ENCODE measurements at places on chromosomes 2 and 18.

- peak; percentile 36 for DNase-seq
These were observed at the start of gene NOTO for GRCh38 chr2:73202156-73203054. TSS of gene NOTO (plus strand) at chr2:73202574. CDS start at chr2:73202667, 93 bp downstream.

GRCh38 chr2:125085904-125086303 is 1060.8 kb downstream of the CNTNAP5 start:
- no peak for DNase-seq

- no peak for DNase-seq
These were observed 99.0 kb upstream of the MCFD2 start for GRCh38 chr2:47014564-47015051.

DNA sequence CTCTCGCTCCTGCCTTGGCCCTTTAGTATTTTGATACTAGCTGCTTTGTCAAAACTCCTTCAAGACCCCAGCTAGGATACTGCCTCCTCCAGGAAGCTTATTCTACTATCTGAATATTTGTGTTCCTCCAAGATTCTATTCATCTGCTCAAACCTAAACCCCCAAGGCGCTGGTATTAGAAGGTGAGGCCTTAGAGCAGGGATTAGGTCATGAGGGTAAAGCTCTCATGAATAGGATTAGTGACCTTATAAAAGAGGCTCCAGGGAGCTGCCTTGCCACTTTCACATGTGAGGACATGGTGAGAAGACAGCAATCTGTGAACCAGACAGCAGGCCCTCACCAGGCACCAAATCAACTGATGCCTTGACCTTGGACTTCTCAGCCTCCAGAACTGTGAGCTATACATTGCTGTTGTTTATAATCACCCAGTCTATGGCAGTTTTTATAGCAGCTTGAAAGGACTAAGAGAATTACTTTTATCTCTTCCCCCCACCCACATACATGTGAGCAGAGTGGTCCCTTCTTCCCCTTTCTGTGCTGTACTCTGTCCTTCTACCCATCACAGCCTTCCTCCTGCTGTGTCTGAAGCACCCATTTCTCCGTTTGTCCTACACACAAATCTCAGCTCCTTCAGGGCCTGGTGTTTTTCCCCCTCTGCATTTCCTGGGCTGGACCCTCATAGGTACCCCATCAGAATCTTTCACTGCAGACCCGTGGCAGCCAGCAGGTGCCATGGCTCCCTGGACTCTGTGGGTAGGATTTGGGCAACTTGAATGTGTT is 54.5 kb downstream of the HS1BP3 start:
- peak; percentile 10 for DNase-seq

DNA sequence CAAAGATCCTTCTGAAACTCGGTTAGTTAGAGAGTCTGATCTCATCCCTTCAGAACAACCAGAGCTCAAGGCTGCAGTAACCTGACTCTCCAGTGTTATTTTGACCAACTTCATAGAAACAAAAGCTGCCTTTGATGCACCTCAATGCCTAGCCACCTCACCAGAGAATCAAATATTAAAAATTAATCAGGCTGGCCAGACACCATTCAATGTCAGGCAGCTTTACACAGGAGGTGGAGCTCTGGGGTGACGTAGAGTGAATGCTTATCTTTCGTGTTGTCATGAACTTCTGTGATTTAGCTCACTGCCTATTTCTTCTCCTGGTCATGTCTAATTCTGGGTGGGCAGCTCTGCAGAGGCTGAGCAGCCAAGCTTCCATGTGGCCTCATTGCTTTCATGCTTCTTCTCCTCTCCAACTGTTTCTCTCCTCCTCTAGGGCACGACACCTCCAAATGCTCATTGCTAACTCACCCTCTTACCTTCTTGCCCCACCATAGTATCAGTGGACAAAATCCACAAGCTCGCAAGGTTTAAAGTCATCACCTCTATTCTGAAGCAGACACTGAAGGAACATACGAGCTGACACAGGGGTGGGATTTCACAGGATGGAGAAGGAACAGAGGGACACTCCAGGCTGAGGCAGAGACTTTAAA is 39.4 kb downstream of the AAK1 start:
- no peak for DNase-seq

GRCh38 chr2:2107141-2107540 is 223.9 kb downstream of the MYT1L start:
- DNase-seq: no peak

GRCh38 chr2:51813247-51813646 is 781.3 kb upstream of the NRXN1 start:
- DNase-seq: no peak

DNA sequence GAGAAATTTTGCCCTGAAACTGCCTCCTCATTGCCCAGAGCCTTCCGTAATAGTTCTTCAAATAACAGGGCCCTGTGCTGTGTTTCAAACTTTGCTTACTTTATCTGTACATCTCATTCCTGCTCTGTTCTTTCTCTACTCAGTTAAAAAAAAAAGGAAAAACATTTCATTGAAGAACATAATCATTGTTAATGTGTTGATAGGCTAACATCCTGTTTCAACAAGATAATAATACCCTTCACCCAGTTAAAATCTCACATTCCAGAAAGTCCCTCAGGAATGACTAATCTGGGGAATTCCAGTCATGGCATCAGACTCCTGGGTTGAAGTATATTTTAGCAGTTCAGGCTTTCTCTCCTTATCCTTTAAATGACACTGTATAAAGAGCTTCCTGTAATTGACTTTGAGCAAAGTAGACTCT is 45.6 kb upstream of the ITGAV start:
- no peak for DNase-seq

DNA sequence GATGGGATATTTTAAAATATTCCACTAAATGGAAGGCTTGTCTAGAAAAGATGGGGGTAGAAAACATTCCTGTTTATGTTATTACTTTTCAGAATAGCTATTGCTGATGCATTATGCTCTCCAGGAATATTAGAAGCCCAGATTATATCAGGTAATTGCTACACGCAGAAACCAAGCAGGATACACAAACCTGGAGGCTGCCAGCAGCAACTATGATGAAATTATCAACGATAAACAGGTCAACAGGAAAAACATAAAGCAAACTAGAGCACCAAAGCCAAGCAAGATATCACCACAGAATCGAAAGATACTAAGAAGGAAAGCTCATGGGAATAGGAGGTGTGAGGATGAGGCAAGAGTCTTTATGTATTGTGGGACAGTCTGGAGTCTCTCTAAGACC is 113.2 kb upstream of the SPATS2L start:
- DNase-seq: no peak

DNA sequence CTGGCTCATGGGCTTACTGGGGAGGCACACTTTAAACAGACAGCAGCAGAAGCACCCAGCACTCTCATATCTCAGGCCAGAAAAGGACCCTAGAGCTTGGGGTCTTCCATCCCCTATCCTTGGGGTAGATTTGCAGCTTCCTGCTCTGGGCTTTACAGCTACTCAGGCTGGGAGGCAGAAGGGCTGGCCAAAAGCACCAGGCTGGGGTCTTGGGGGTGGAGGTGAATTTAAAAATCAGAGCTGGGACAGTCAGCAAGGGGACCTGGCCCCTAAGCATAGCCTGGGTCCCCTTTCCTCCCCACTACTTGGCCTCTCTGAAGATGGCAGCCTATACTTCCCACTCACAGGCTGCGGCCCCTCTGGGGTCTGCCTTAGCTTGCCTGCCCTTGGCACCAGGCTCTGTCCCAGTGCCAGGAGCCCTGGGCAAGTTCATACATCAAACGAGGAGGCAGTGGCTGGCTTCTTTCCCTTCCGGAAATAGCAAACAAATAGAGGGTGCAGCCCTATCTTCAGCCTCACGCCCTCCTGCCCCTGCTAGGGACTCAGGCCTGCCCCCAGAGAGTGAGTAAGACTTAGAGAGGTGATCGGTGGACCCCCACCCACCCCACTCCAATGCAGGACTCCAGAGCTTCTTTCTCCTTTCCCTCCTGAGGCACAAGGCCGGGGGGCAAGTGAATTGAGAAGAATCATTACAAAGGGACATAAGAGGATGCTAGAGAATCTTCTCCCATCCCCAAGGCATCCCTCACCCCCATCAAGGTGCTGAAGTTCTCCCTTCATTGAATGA is 26.0 kb upstream of the TNS1 start:
- DNase-seq: peak; percentile 21

DNA sequence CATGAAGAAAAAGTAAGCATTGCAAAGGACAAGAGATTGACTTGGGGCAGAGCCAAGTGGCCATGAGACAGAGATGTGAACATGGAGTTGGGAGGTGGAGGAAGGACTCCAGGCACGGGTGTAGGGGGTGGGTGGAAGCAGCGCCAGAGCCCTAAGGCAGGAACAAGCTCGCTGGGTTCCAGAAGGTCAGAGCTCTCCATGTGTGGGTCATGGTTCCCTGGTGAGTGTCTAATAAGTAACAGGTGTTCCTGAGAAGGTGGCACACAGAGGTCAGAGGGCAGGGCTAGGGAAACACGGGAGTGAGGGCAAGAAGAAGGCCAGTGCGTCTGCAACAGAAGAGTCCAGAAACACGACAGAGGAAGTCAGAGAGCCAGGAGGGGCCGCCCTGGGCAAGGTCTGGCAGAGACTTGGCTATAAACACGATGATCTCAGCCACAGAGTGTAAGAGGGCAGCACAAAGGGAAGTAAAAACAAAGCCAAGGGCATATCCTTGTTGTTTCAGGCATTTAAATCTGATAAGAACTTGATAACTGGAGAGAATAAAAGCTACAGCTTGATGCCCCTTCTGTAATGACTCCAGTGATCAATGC is 260.8 kb downstream of the TGIF1 start:
- peak; percentile 72 for DNase-seq

- DNase-seq: peak; percentile 79
These were observed 49.1 kb downstream of the ADI1 start for GRCh38 chr2:3470166-3470651.

- no peak for DNase-seq
These were observed 108.3 kb downstream of the SS18 start for GRCh38 chr18:25982153-25982552.

DNA sequence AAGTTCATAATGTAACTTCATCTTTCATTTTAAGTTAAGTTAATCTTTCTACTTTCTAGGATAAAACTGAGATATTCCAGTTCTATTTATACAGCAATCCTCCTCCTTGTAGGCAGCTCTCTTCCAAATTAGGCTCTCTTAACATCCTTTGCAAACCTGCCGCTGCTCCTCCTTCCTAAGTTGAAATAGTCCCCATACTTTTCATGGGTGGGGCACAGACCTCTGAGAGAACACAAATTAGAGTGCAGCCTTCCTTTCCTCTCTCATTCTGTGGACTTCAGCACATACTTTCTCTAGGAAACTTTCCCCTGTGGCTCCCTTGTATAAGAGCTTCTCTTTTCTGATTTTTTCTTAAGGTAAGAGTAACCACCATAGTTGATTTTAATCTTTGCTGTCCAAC is 28.3 kb downstream of the TWSG1 start:
- no peak for DNase-seq

DNA sequence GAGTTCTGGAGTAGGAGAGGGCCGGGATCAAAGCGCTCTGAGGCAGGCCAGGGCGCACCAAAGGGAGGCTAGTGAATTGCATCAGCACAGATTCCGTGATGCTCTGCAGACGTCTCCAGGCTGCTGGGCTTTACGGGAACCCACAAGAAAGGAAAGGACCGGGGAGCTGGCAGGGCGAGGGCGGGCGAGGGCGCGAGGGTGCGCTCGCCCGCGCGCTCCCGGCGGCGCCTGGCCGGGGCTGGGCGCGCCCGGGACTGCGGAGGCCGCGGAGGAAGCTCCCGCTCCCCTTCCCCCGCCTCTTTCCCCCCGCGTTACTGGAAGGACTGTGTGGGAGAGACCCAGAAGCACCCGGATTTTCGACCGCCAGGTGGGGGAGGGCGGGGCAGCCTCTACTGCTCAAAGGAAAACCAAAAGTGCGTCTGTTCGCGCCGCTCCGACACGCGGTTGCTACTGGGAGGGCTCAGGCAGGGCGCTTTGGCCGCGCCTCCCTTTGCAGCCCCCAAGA is 2.4 kb upstream of the FOSL2 start:
- peak; percentile 93 for DNase-seq

GRCh38 chr2:58680755-58681310 is 439.7 kb upstream of the FANCL start:
- DNase-seq: no peak

DNA sequence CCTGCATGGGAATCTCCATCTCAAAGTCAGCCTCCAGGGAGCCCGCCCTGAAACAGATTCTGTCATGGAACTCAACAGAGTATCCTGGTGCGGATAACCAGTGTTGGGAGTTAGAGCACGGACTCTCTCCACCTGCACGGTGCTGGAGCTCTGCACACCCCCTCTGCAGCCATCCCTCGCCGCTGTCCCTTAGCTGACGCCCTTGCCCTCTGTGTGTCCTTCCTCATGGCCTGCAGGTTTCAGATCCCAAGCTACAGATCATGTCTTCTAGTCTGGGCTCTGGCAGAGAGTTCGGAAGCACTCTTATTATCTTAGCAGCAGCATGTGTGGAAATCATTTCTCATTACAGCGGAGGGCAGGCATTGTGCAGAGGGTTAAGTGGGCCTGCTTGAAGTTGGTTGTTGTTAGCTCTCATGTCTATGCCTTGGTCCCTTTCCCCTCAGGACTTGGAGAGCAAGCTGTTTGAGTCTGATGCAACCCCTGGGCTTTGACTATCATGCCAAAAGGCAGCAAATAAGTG is 26.0 kb downstream of the TMEM127 start:
- DNase-seq: no peak

- DNase-seq: no peak
These were observed 21.0 kb downstream of the MAL start for GRCh38 chr2:95046371-95047112.

GRCh38 chr18:70246061-70246466 is 40.6 kb upstream of the RTTN start:
- no peak for DNase-seq

DNA sequence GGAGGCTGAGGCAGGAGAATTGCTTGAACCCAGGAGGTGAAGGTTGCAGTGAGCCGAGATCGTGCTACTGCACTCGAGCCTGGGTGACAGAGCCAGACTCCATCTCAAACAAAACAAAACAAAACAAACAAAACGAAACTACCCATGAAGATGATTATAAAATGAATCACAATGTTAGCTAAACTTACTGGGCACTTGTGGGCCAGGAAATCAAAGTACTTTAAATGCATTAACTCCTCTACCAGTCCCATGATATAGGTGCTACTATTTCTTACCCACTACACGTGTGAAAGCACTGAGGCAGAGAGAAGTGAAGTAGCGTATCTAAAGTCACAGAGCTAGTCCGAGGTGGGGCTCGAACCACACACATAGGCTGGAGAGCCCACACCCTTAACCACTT is 53.6 kb downstream of the POLE4 start:
- DNase-seq: no peak

GRCh38 chr2:232891621-232892071 is 21.6 kb downstream of the SNORC start:
- no peak for DNase-seq

- DNase-seq: no peak
These were observed 47.4 kb upstream of the MTCL1 start for GRCh38 chr18:8657873-8658470.

GRCh38 chr2:220503431-220503830 is 876.0 kb downstream of the SLC4A3 start:
- DNase-seq: no peak

DNA sequence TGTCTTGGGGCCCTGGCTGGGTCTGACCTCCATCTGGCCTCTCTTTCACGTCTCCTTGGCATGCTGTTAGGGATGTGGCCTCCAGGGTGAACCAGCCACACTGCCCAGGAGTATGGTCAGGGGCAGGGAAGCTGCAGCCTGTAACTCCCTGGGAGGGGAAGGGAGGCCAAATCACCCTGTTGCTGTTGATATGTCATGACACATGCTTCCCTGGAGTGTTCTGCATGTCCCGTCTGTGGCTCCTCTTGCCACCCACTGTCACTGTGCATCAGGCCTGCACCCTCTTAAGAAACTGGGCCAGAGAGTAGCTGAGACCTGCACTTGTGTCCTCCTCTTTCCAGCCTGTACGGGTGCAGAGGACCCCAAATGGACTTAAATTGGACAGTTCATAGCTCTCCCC is 221.3 kb downstream of the FHOD3 start:
- DNase-seq: no peak

GRCh38 chr2:67321588-67321903 is 75.6 kb upstream of the ETAA1 start:
- no peak for DNase-seq

Data from upper lobe of left lung (tissue), 6 donors.